ENCODE measurements at places on chromosomes 7 and 10.

GRCh38 chr10:16545116-16545736 lies 23.5 kb upstream of the C1QL3 start:
- DNase-seq, result no peak

DNA sequence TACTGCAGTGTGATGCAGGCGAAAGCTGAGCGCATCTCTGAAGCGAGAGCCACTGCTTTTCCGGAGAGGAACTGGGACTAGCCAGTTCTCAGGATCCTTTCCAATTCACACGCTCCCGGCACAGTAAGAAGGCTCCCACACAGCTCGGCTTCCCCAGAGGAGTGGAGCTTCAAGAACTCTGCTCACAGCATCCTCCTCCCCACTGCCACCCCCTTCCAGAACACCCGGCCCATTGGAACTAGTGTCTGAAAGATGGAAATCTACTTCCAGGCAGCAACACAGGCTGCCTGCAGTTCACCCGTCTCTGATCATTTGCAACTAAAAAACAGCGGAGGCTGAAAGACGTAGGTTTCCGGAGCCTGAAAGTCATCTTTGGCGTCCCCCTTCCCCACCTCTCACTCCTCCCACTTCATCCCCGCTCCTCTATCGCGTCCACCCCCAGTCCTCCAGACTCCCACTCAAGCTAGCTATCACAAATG lies at the start of gene DGKB:
Gene DGKB, minus strand, starts transcription at position 163 of the 479 bp plus-strand sequence.
- no peak for DNase-seq

DNA sequence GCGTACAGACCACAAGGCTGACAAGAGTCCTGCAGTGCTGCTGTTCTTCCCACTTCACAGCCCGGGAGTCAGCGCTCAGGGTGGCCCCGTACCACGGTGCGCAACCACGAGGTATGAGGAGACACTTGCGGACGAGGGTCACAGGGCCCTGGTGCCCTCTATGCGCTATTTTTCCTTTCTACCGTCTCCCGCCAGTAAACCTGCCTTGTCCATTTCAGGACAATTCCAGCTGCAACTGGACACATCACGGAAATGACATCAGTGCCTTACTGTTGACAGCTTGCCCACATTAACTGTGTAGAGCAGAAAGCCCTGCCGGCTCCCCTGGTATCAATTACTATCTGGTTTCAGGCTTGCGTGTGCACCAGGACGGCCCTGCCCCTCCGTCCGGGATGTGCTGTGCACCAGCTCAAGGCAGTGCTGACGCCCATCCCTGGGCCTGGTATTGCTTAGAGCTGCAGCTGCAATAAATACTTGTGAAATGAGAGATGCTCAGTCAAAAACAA lies 65.1 kb downstream of the ZRANB1 start:
- DNase-seq, result no peak

GRCh38 chr10:88163572-88163971 lies 300.1 kb downstream of the PTEN start:
- no peak for DNase-seq

DNA sequence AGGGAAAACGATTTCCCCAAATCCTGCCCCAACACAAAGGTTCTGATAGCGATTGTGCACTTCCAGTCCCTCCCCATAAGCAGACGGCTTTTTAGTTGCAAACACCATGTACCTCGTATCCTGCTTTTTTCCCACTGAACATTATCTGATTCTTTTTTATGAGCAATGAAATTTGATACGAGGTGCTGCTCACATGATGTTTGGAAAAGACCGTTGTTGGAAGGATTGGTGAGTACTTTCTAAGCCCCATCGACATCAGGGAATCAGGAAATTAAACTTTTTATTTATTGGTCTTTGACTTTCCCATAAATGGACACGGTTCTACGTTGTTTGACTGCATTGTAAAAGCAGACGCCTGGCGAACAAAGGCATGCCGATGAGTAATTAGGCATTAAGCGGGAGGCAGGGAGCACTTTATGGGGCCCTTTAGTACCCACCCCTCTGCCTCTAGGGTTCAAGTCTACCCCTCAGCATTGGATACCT lies 49.4 kb downstream of the TEX36 start:
- no peak for DNase-seq

DNA sequence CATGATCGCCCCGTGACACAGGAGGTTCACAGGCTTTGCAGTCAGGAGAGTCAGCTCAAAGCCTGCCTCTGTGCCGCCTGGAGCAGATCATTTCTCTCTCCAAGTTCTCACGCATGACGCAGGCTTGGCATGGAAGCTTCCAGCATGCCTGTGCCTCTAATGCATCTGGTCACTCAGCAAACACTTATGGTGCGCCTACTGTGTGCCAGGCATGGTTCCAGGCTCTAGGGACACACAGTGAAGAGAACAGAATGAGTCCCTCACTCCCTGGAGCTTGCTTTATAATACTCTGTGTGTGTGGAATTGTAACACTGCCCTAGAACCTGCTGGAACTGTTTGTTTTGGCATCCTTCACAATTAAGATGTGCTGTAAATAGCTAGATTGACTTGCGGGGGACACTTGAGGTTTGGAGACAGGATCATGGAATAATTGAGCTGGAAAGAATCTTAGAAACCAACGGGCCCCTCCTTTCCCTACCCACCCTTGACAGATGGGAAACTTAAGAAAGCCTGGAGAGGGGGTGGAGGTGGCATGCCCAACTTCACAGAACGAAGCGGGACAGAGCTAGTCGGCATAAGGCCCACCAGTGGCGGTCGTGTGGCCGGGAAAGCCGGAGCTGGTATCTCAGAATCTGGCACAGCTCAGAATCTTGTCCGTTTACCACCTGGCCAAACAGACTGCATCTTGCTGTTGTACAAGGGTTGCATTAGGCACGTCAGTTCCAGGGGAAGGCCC lies 4.6 kb upstream of the MYH16 start:
- DNase-seq, result no peak

GRCh38 chr7:137741443-137741842 lies 105.3 kb downstream of the DGKI start:
- DNase-seq, result no peak

DNA sequence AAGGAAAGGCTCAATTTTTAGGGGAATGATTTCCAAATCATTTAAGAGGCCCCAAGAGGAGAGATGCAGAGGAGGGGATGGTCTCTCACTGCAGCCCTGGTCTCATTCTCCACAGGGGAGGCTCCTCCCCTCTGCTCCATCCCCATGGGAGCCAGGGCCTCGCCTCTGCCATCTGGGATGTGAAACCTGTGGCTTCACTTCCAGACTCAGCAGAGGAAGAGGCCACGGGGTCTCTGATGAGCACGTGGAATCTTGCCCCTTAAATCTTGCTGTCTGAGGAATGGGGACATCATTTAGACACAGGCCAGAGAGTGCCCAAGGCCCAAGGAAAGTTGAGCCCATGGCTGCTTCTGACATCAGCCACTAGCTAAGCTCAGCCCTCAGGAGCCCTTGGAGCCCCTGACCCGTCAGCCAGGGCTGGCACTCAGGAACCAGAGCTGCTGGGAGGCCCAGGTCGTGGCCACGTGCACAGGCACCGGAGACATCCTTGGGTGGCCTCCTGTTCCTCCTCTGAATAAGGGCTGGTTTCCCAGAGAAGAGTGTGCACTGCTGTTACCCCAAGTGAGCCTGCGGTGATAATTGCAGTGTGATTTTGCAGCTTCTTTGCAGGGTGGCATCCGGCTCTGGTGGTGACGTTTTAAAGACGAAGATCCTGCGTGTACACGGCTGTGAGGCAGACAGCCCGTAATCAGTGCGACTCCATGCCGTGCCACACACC lies 50.5 kb downstream of the VIPR2 start:
- no peak for DNase-seq

DNA sequence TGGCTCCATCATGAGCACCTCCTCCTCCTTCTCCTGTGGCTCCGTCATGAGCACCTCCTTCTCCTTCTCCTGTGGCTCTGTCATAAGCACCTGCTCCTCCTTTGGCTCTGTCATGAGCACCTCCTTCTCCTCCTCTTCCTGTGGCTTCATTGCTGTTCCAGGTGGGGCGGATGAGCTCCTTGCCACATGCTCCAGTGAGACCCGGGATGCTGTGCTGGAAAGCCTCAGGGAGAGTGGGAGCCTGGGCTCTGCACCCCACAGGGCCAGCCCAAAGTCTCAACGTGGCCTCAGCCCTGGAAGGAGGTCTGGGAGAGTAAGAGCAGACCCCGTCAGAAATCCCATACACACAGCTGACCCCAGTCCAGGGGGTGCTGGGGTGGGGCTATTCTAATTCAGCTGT lies 380.7 kb downstream of the TCERG1L start:
- no peak for DNase-seq

- no peak for DNase-seq
These were observed 108.3 kb upstream of the DPP6 start for GRCh38 chr7:153943861-153944260.

- DNase-seq, result no peak
These were observed 100.7 kb downstream of the FAM53B start for GRCh38 chr10:124643330-124644009.

GRCh38 chr7:5423306-5423975 lies at the start of gene TNRC18:
Gene TNRC18 (minus strand): TSS chr7:5423834. CDS start chr7:5421246, 2,588 bp downstream.
- no peak for DNase-seq

- DNase-seq, result no peak
These were observed 1.1 kb upstream of the DNAAF5 start for GRCh38 chr7:725223-726005.

GRCh38 chr7:139321071-139321745 lies 19.9 kb upstream of the FMC1 start:
- no peak for DNase-seq

- DNase-seq, result no peak
These were observed 88.3 kb downstream of the CHST15 start for GRCh38 chr10:124005091-124005490.

GRCh38 chr7:150948791-150949251 lies 29.3 kb downstream of the KCNH2 start:
- no peak for DNase-seq

- no peak for DNase-seq
These were observed 623.9 kb downstream of the SORCS1 start for GRCh38 chr10:106540645-106541044.

- no peak for DNase-seq
These were observed 625 bp downstream of the RP9 start for GRCh38 chr7:33108554-33109004.

GRCh38 chr7:152883858-152884257 lies 124.3 kb downstream of the ACTR3B start:
- DNase-seq, result no peak

All from GM12878 (cell line).